AG09319 (cell line): ENCODE measurements at places on chromosomes 16 and 17.

DNA sequence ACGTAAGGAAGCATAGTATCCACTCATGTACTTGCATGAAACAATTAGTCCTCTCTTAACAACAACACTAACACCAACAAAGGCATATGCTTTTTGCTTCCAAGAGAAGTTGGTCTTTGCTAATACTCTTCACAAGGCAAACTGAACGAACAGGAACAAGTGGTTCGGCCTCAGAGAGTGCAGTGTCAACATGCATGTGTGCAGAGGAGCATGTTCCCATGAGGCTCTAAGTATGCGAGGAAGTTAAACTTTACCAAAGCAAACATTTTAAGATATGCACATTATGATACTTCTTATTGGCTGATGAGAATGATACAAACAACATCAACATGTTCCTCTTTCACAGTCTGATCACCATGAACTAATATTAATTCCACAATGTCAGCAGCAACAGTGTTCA lies 285.3 kb upstream of the IRX5 start:
- no peak for DNase-seq

DNA sequence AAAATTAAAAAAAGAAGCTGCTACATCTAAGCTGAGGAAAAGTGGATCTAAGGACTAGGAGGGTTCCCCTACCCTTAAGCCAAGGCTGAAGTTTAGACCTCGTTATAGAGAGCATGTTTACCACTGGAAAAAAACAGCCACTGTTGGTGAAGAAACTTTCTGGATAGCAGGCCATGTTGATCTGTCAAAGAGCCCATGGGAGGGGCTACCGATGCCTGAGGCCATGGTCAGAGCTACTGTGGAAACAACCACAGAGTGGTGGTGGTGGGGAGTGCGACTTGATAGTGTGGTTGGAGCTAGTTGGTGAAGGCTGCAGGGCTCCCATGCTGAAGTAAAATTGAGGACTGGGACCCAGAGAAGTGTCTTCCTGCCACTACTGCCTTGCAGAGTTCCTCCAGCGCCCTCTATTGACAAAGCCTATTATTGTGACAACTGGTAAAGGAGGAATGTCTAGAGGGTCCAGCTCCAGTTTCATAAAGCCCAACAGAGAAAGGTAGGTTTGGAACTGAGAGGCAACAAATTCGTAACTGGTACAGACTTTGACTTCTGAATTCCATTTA lies 12.7 kb upstream of the FAM20A start:
- DNase-seq: peak; percentile 20

DNA sequence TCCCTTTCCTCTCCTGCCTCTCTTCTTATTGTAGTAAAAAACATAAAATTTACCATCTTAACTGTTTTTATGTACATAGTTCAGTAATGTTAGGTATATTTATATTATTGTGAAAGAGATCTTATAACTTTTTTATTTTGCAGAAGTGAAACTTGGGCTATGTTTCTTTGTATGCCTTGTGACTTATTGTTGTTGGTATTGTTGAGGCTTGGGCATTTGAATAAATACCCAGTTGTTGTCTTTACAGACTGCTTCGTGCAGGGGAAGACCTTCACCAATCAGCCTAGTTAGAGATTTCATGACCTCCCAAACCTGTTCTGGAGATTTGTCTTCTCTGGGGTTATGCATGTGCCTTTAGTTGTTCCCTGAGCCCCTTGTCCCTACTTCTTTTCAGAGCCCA lies 31.9 kb downstream of the REXO5 start:
- DNase-seq: no peak

GRCh38 chr17:29190592-29191207 lies 10.5 kb upstream of the MYO18A start:
- no peak for DNase-seq

DNA sequence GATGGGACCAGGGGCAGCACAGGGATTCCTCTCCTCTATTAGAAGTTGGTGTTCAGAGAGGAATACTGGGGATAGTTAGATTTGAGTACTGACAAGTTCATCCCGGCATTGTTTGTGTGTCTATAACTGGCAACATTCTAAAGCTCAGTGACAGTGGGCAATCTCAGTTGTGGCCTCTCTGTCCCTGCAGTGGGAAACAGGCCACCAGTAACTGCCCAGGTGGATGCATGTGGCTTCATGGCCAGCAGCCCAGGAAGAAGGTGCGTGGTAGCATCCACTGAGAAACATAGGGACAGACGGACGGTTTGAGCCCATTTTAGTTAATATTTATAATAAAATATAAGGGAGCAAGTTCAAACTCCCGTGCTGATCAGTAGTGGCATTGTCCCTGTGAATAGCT lies 51.5 kb downstream of the B9D1 start:
- no peak for DNase-seq

- DNase-seq: no peak
Measured at GRCh38 chr16:77917971-77918370, 104.4 kb upstream of the CLEC3A start.

DNA sequence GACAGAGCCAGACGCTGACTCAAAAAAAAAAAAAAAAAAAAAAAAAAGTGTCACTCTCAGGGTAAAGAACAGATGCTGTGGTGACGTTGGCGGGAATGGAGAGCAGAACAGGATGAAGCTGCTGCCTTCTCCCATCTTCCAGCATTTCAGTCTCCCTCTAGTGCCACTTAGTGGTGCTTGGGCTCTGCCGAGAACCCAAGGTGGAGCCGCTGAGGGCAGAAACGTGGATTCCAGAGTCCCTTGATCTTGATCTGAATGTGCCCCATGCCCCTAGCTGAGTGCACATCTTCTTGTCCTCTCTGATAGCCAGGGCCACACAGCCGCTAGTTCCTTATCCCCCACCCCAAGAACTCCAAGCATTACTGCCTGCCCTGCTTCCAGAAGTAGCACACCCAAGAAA lies 43.2 kb upstream of the FA2H start:
- DNase-seq: no peak

DNA sequence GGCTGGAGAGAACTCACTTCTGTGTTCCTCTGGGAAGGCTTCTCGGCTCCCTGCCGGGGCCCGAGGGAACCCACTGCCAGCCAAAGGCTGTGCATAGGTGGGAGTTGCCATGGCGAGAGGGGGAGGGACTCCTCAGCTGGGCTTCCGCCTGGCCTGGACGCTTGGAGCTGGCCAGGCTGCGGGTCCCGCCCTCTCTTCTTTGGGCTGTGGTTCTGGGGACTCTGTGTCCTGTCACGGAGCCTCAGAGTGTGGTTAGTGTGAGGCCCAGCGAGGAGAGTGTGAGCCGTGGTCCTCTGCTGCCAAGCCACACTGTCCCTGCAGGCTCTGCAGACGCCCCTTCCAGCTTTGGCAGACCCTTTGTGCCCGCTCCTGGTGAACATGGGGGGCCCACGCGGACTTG lies 123.1 kb downstream of the OR1D5 start:
- DNase-seq: no peak

DNA sequence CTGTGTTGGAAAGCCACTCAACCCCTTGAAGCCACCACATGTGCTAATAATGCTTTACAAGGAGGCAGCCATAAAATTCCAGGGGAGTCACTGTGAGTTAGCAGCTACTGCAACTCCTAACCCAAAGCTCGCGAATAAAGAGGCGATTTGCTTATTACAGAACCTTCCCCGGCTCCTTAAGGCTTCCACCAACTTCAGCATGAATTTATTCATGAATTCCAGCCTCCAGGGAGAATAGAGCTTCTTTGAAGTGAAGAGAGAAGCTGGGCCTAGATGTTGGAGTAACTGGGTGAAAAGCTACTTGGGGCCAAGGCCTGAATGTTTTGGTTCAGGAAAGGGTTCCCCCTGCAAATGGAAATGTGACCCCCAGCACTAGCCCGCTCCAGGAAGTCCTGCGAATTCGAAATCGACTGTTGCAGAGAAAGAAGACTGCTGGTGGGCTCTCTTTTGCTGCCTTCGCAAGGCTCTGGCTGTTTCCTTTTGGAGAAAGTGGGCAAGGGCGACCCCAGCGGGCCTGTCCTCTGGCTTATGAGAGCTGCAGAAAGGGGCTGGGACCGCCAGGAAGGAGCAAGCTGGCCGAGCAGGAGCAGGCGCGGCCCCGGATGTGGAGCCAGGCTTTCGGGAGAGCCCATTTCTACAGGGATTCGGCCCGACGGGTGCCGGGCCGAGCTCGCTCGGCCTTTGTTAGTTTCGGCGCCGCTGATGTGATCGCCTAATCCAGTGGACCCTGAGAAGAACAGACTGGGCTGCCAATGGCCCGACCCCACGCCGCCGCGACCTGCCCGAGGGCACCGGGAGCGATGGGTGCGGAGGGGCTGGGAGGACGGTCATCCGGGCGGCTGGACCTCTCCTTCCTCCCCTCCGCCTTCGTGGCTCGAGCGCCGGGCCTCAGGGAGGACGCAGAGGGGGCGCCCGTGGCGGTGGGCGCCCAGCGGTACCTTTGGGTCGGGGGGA lies 7.6 kb downstream of the CBX8 start:
- DNase-seq: no peak

- DNase-seq: no peak
Measured at GRCh38 chr17:80372922-80373570, 41.9 kb upstream of the ENDOV start.

DNA sequence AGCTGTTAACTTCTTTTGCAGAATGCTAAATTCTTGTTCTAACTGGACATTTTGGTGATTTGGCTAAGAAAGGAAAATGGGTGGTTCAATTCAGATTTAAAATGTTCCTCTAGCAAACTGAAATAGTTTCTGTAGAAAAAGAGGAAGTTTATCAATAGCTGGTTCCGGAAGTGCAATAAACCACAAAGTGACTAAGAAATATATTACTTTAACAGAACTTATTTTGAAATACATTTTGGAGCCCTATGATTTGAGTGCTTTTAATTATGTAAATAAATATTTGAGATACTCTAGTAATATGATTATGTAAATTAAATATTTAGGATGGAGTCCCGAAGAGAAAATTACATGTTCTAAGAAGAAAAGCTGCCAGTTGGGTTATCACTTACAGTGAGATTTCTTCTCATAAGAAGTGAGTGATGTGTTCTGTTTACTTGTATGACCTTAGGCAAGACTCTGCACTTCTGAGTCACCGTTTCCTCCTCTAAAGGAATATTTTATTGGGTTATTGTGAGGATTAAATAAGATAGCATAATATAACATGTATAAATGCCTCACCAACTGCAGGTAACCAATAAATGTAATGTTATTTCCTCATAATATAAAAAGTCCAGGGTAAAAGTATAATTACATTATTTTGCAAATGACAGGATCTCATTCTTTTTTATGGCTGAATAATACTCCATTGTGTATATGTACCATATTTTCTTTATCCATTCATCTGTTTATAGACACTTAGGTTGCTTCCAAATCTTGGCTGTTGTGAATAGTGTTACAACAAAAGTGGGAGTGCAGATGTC lies at the start of gene EVI2B:
Gene EVI2B (minus strand): TSS at position 73 of the 800 bp plus-strand sequence. CDS start 8,445 bp downstream, outside the sequence.
- DNase-seq: no peak

DNA sequence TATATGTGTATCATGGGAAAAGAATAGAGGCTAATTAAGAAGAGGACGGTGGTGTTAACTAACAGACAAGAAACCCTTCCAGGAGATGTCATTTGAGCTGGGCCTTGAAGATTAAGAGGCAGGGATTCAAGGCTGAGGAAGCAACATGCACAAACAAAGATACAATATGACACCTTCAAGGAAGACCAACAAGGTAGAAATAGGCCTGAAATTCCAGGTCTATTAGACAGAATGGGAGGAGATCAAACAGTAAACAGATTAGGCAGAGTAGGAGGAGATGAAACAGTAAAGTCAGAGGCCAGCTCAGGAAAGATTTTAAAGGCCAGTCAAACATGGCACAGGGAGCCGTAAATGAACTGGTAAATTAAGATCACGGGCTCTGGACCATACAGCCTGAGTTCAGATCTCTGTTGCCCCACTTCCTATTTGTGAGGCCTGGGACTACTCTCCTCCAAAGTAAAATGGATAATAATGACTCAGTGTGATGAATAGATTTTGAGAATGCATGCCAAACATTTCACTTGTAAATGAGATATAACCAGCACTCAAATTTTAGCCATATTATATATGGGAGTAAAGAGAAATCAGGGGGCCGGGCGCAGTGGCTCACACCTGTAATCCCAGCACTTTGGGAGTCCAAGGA lies 38.9 kb downstream of the USP31 start:
- no peak for DNase-seq

GRCh38 chr17:81291662-81292061 lies 3.4 kb downstream of the SLC38A10 start:
- no peak for DNase-seq

DNA sequence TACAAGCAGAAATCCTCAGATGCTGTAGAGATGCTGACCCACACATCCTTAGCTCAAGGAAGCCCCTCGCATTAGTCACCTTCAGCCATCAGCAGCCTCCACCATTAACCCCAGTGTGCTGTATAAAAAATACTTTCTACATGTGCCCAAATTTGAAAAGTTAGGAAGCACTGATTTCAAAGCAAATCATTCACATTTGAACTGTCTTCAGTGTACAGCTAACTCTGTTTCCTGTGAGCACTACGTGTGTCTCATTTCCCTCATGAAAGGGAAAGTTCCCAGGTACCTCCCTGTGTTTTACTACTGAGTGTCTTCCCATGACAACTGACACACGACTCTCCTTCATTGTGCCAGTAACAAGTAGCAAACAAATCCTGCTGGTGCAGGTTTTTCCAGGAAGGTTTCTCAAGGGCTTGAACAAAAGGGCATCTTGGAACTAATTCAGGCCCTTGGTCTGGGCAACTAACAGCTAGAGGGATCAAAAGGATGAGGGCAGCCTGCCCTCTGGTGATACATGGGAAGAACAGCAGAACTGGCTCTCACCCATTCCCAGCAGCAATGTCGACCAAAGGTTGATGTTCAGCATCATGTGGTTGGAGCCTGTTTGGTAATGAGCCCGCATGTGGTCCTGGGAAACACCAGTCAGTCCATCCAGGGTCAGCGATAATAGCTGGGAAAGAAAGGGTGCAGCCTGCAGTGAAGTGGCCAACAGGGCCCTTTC lies 4.0 kb downstream of the SLC35B1 start:
- DNase-seq: no peak

DNA sequence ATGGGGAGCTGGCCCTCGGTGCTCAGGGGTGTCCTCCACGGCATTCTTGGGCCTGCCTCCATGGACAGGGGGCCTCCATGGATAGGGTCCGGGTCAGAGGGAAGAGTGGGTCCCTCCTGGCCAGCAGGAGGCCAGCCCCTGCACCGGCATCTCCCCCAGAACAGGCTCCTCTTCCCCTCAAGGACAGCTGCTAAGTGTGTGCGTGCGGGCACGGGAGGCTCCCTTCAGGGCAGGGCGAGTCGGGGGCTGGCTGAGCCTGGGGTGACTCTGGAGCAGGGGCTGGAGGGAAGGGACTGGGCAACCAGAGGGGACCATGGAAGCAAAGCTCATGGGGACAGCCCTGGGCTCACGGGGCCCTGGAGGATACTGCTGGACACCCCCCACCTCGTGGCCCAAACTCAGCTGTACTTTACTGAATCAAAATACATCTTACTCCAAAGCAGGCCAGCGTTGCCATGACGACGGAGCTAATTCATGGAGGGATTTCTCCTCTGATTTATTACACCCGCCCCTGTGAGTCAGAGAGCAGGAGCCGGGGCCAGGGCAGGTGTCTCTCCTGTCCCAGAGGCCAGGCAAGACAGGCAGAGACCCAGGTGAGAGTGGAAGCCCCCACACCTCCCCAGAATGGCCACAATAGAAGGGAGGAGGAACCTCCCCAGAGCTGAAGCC lies 2.1 kb downstream of the CASKIN1 start:
- no peak for DNase-seq

DNA sequence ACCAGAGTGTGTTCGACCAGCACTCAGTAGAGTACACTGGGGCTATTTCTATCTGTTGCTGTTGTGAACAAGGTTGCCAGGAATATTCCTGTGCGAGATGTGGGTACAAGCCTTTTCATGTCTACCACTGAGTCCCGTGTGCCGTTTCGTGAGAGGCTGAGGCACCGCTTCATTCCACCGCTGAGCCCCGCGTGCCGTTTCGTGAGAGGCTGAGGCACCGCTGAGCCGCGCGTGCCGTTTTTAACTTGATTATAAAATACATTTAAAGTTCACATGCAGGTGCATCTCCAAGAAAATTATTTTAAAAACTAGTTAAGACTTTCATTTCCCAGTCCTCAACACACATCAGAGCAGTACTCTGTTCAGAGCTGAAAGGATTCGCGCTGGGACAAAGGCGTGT lies 78.7 kb upstream of the ZNF750 start:
- DNase-seq: no peak
